ENCODE measurements at places on chromosomes 16 and 17.
A peak's percentile ranks its signal among the peaks of the same experiment; 100 is the strongest.

DNA sequence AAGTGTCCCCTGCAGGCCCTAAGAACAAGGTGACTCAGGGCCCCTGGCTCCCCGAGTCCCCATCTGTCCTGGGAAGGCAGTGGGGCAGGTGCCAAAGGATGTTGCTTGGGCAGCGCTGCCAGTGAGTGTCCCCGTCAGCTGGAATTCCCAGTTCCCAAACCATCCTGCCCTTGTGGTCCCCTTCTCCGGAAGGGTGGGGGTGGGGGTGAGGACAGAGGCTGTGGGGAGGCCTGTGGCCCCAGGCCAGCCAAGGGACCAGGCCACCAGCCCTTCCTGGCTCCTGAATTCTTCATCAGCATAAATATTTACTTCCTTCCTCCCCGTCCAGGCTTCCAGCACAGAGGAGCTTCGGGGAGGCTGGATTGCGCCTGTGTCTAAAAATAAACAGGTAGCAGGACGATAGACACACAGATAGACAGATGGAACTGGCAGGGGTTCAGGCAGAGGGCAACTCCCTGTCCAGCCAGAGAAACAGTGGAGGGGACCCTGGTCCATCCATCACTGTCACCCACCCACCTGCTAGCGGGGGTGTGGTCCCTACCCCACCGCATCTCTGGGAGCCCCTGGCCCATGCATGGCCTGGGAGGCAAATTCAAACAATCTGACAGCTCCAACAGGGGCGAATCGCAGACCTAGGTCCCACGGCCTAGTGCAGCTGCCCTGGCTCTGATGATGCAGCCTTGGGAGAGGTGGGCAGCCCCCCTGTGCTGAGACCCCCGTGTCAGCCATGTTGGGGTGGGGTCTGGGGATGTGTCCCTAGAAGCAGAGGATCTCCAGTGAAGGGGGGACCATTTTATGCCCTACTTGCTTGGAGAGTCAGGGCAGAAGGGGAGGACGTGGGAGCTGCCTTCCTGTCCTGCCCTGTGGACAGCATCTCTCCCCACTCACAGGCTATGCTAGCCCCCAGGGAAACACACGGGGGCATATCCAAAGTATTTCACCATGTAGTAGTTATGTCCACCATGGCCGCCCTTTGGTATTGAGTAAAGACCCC, 13.2 kb downstream of the GLIS2 start:
- no peak for DNase-seq

DNA sequence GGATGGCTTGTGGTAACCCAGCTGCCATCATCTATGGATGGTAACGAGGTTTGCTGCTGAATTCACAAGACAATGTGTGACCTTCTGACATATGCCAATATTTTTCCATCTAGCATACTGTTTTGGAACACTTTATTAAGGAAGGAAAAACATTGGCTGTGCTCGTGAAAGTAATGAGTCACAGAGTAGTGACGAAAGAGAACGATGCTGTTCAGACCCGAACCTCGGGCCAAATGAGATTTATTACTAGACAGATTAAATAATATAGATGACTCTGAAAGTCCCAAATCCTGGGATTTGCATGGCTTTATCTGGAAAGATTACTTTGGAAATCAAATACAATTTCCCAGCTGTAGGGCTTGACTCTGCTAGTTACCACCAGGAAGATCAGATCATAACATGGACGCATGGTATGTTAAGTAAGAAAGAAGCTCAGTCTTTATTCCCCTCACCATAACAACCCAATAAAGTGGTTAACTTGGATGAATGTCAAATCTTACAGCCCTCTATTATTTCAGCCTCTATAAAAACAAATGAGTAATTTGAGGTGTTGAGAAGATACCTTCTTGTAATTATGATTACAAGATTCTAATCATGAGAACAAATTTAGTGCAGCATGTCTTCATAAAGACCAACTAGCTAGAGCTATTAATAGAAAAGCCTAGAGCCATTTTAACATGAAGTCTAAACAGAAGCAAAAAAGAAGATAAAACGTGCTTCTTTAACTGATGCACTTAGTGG, 32.6 kb downstream of the ERN1 start:
- DNase-seq = peak; percentile 26

DNA sequence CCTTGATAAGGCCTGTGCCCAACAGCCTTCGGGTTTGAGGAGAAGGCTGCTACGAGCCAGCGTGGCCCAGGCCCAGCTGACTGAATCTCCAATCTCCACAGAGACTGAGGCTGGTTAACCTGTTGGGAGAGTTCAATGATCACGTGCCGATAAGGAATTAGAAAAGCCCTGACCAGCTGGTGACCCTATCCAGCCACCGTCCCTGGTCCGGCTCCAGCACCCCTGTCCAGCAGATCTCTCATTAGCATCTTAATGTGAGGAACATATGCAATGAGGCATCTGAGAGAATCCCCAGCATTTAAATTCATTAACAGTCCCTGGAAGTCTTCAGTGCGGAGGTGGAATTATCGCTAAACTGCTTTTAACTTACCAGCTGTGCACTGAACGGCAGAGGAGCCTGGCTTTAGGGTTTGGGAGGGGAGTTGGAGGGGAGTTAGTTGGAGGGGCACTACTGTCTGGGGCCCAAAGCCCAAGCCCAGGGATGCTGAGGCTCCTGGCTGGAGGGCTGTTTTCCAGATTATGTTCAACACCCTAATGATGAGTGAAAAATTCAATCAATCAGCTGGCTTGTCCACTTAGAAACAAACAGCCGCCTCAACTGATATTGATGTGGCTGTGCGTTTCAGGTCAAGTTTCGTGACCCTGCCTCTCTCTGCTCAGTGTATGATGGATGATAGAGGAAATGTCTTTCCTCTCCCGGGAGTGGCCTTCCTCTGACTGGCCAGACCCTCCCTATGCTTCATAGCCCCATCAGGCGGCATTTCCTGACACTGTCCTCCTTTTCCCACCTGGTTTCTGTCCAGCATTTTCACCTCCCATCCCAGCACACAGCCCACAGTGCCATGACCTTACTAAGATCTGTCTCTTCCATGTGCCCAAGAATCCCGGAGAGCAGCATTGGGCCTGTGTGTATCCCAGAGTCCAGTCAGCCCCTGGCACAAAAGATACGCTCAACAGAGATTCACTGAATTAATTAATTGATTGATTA, 184.5 kb downstream of the CCT6B start:
- no peak for DNase-seq

GRCh38 chr17:29778956-29779811, 150.8 kb downstream of the SSH2 start:
- DNase-seq = peak; percentile 65

DNA sequence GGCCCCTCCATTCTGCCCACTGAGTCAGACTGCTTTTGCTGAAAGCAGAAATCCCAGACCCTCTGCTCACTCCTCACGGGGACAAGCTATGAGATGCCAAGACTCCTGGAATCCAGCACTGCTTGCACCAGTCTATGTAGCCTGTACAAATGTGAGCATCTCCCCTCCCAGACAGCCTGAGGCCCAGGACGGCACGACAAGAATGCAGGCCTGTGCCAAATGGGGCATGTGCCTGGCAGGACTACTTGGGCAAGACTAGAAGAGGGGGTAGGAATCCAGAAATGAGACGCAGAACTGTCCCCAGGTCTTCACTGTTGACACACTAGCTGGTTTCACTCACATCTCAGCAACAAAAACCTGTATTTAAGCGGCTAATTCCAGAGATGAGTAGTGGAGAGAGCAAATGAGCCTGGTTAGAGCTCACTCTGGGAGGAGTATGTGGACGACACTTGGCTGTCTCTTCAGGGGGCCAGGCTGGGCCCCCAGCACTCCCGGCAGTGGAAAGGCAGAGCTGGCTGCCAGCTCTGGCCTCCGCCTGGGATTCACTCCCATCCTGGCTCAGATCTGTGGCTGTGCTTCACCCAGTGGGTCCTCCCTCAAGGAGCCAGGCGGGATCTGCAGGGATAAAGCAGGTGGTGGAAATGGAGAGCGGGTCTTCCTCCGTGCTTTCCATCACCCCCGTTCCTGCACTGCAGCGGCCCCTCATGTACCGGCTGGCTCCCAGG, 2.9 kb upstream of the MYO1C start:
- no peak for DNase-seq

DNA sequence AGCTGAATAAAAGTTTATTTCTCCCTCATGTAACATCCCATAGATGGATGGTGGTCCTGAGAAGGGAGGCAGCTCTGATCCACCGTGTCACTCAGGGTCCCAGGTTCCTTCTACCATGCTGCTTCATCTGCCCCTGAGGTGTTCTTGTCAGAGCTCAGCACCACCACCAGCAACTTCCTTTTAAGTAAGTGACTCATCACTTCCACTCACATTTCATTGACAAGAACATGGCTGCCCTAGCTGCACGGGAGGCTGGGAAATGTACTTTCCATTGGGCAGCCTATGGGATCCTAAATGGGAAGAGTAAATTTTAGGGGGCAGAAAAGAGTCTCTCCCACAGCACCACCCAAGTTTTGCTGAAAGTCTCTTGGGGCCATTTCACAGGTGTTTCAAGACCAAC, 134.7 kb downstream of the USP31 start:
- no peak for DNase-seq

GRCh38 chr16:65122724-65123395, 997 bp upstream of the CDH11 start:
- no peak for DNase-seq

DNA sequence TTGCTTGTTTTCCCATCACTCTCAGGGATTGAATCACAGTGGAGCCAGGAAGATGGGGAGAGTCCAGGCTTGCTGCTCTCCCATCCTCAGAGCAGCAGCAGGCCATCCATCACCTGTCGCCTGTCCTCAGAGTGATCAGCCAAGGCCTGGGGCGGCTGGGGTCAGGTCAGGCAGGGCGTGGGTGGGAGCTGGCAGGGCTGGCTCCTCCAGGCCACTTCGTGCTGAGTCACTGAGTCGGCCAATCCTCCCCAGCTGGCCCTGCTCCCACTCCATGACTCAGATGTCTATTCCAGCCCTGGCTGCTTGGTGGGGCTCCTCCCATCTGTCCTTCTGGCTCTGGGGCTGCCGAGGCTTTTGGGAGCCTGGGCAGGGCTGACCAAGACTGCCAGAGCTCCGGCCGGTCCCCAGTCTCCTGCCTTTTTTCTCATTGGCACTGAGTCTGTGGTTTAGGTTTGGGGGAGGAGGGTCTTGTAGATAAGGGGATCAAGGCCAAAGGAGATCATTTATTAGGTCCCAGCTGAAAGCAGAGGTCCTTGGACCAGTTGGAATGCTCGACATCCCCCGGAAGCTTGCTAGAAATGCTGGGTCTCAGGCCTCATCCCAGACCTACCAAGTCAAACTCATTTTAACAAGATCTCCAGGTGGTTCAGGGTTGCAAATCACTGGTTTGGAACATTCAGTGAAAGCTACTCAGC, 72.7 kb downstream of the ABCC1 start:
- DNase-seq = peak; percentile 78

DNA sequence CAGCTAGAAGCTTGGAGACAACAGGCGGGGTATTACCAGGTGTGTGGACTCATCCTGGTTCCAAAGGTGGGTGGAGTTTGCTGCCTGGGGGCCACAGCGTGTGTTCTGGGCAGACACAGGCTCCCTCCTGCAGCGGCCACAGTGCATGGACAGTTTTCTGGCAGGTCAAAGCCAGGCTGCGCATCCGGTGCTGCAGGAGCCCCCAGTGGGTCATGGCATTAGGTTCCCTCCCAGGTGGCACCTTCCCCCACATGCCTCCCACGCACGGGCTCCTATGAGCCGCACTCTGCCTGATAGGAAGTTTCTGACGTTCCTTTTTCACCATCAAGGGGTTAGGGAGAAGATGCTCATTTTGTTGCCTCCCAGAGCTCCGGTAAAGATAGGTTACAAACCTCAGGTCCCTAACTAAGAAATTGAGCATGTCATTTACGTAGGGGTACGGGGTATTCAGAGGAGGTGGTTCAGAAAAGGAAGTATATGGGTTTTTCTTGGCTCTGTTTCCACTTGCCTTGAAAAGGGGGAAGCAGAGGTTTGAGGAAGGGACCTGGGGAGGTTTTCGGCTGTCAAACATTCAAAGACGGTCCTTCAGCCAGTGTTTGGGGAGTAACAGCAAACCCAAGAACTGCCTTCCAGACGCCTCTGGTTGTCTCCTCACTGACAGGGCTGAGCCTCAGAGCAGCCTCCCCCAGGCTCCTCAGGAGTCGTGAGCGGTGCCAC, 32.7 kb upstream of the NAT9 start:
- DNase-seq = peak; percentile 10

- no peak for DNase-seq
Observed at GRCh38 chr16:62548095-62548494, 511.9 kb upstream of the CDH8 start.

DNA sequence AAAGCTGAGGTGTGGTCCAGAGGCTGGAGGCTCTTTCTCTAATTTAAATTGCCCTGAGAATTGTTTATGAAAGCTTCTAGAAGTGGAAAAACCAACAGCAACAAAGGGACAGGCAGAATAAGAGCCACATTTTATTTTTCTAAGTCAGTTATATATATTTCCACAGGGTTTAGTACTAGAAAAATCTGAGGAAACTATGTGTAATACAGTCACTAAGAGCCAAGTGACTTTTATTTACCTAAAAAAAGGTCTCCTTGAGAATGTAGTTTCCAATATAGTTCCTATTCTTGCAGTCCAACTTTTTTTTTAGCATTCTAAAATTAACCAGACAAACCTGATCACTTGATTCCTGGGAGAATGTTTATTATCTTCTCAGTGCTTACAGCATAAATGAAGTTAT, 296.6 kb upstream of the MYOCD start:
- DNase-seq = no peak

DNA sequence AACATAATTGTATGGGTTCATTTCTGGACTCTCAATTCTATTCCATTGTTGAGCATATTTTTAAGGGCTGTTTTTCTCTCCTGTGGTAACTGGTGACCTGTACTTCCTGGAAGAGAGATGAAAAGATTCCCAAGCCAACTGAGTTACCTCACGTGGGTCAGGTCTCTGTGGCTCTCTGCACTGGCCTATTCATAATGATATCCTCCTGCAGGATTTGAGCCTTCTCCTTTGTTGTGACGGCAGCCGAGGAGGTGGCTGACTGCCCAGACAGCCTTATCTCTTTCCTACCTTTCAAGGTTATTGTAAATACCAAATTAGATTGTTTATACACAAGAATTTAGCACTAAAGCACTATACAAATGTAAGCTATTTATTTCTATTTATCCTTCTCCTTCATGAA, 2.7 kb upstream of the ACE start:
- no peak for DNase-seq

GRCh38 chr16:11361701-11362451, 16.6 kb downstream of the RMI2 start:
- DNase-seq = peak; percentile 83
